ENCODE measurements at places on chromosomes 7 and 10. TPM values are rescaled to one million over a fixed set of nuclear protein-coding genes. Genes with fewer than 3 reads are reported as not detected.

DNA sequence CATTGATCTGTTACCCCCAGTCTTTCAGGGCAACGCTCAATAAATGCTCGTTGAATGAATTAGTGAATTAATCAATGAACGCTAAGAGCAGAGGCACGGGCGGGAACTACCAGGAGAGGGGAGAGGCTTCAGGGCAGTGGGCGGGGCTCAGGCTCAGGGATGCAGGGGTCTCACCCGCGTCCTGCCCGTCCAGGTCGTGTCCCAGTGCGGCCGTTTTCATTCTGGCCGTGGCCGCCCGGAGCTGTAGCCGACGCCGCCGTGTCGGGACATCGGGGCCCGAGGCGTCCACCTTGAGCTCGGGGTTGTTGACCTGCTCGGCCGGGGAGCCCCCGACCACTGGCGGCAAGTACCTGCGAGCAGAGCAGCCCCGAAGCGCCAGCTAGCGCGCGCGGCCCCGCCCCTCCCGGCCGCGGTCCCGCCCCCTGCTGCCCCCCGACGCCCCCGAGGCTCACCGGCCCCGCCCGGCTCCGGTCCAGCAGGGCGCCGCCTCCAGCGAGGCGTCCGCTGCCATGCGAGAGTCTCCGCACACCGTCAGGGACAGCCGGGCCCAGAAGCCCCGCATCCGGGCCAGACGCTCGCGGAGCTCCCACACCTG, 2.8 kb upstream of the GAL3ST4 start:
- DNase-seq: peak; percentile 51

DNA sequence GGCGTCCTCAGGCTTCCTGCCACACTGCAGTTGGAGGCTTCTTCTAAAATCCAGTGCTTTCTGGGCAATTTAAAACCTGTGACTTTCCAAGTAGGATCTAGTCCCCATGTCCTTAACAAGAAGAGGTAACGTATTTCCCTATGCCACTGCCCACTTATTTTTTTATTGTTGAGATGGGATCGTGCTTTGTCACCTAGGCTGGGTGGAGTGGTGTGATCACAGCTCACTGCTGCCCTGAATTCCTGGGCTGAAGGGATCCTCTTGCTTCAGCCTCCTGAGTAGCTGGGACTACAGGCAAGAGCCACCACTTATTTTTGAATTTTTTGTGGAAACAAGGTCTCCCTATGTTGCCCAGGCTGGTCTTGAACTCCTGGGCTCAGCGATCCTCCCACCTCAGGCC, 63.4 kb downstream of the DAGLB start:
- DNase-seq: no peak

DNA sequence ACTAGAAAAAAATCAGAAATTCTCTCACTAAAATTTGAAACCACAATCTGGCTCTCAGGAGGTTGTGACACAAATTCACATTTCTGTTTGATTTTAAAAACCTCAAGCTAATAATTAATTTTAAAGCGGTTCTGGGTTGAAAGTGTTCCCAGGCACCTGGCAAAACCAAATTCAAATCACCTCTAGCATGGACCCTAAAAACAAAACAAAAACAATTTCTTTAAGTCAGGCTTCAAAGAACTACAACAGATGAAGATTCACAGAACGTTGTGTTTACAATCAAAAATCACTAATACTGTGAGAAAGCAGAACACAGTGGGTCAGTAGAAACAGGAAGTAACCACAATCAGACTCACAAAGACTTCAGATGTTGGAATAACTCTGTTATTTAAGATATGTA, 7.2 kb upstream of the RELN start:
- DNase-seq: no peak

- no peak for DNase-seq
Measured at GRCh38 chr7:72476608-72477305, 64.6 kb upstream of the CALN1 start.

DNA sequence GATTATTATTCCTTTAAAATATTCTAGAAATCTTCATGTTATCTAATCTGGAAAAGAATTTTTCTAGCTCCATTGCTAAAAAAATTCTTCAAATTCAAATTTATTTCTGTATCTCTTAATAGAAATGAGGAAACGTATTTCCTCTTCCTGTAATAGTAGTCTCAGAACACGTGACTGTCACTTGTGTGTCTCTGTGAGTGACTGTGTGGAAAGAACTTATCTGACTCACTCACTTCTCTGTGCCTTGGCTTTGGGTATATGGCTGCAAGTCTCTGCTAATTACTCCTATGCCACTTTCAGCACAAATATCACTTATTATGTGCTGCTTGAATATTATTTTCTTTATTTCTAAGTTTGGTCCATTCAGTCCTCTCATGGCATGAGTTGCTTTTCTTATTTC, 132.7 kb downstream of the CNTNAP2 start:
- DNase-seq: no peak

DNA sequence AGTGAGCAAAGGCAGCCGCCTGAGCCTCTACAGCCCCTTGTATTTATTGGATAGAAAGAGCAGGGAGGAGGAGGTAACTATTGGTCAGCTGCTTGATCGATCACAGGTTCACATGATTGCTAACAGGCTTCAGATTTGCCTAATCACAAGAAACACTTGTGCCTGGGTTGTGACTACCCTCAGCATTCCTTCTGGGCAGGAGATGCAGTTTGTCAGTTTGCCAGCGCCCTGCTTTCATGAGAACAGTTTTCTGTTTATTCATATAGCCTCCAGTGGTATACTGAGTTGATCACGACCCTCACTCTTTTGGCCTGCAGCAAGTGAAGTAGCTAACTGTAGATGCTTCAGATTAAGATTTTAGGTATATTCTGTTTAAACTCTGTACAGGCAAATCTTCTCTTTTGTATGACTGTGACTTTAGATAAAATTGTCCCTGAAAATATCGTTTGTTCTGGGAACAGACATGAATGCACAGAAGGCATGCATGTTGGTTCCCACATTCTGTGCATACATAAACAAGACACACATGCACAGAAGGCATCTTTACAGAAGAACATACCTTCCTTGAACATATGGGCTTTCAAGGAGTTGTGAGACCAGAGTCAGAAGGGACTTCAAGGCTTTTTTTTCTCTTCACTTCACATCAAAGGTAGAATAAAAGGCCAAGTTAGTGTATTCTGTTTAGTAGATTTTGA, 422.4 kb upstream of the STEAP1 start:
- no peak for DNase-seq

GRCh38 chr7:17385612-17386011, 87.2 kb downstream of the AHR start:
- no peak for DNase-seq

- no peak for DNase-seq
Measured at GRCh38 chr10:117745301-117745700, 202.8 kb downstream of the EMX2 start.

- no peak for DNase-seq
Measured at GRCh38 chr7:96691702-96692101, 17.9 kb downstream of the SEM1 start.

- no peak for DNase-seq
Measured at GRCh38 chr7:27730112-27730511, 9.8 kb upstream of the TAX1BP1 start.

DNA sequence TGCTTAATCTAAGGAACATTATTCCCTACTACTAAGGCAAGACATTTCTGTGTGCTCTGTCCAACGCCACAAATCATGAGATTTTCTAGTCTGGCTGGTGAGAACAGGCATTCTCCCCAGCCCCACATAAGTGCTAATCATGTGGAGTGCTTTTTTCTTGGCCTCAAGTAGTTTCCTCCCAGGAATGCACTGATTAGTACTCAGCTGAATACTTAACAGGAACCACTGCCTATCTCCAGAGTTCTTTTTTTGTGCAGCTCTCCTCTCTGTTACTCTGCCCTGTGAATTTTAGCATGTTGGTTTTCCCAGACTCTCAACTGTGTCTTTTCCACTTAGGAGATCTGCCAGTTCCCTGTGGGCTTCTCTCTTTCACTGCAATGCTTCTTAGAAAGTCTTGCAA, 1098.5 kb upstream of the LRRTM3 start:
- DNase-seq: no peak

DNA sequence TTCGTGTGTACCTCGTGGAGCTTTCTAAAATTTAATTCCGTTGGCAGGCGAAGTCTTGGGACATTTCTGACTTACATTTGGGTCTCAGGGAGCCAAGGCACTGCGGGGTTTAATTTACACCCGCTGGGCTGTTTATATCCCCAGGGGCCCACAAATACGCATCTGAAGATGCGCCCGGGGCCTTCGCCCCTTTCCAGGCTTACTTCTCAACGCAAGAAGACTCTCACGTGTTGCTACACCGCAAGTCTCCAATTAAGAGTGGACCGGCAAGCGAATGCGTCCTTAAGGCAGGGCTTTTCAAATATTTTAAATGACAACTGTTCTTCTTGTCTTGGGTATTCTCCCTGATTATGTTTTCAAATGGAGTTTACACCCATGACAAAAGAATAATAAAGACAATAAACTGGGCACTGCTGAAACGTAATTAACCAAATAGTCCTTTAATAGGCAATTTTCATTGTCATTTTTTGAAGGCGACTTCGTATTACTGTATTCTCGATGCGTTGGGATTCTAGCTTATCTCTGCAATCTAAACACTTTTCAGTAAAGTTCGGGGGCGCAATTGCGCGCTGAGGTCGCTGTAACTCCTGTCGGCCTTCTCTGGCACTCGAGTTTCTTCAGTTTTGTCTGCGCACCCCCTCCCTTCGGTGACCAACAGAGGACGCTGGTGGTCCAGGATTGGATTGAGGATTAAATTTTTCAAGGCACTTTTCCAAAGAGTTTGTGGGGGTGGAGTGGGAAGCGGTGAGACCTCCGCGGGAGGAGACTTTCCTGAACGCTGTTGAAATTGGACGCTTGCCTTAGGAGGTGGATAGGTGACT, 837 bp upstream of the IGFBP3 start:
- no peak for DNase-seq

- DNase-seq: no peak
Measured at GRCh38 chr10:130023454-130024230, 59.6 kb upstream of the EBF3 start.

DNA sequence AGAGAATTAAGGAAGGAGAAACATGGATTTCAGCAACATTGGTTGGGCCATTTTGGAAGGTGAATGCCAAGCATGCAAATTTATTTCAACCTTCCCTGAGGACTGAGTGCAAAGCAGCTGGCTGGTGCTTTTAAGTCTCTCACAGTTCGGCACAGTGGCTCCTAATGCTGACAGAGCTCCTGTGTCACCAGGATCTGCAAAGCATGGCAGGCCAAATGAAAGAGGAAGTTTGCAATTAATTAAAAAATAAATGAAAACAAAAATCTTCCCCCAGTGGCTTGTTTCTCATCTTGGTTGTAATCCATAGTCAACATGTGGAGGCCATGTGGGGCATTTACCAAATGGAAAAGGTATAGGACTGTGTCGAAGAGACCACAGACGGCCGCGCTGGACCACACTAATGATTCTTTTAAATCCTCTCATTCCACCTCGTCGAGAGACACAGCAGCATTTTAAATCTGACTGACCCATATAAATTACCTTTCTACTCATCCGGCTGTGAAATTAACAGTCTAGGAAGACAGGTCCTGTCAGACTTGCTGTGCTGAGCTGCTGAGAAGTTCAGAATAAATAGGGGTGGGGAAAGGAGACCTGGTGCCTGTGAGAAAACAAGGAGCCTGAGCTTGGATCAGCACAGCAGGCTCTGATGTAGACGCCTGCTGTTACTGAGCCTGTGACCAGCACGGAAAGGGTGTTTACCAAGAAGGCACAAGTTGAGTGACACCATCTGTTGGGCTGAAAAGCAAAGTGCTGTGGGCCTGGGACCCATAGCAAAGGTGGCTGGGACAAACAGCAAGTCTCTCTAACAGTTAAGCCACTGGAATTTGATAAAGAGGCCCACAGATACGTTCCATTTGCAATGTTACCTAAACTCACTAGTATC, 136.0 kb upstream of the COL1A2 start:
- DNase-seq: no peak

GRCh38 chr10:101322266-101323108, 31.5 kb upstream of the BTRC start:
- no peak for DNase-seq

- no peak for DNase-seq
Measured at GRCh38 chr10:45460235-45460878, 86.3 kb downstream of the ALOX5 start.

DNA sequence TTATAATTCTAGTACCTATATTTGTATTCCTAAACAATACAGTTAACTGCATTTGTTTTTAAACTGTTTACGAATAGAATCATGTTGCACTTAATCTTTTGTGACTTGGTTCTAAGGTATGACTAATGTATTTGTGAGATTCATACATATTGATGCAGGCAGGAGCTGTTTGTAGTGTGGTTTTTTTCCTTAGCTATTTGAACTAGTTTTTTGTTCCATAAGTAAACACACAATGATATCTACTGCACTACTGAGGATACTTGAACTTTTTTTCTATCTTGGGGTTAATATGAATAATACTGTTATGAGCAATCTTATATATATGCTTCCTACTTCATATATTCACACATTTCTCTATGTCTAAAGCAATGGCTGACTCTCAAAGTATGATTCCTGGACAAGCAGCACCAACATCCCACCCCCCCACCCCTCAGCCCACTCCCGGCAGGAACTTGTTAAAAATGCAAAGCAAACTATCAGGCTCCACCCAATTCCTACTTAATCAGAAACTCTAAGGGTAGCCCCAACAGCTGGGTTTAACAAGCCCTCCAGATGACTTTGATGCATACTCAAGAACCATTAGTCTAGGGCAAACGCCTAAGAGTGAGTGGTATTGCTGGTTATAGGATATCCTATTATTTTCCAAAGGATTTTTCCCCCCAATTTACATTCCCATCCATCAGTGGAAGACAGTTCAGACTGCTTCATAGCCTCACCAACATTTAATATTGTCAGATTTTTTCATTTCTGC, 25.8 kb downstream of the BRAF start:
- DNase-seq: no peak

DNA sequence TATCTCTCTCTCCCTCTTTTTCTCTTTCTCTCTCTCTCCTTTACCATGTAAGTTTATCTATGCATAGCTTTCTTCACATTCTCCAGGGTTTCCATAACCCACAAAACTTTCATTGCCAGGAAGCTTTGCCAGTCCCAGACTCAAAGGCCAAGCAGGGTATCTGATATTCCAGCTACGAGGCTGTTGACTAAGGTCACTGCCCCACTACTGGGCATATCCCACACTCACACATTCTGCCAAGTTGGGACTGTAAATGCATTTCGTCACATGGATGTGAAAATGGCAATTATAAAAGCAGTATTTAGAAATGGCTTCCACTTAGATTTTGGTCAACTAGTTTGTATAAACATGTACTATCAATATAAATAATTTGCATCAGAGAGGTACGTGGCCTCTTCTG, 43.3 kb upstream of the SEPTIN7 start:
- no peak for DNase-seq

- no peak for DNase-seq
Measured at GRCh38 chr7:47502240-47502877, 79.6 kb downstream of the TNS3 start.

GRCh38 chr10:24435374-24435773, 226.4 kb downstream of the KIAA1217 start:
- no peak for DNase-seq

ERCC6 gene
- total RNA-seq: 20.6 TPM

BAMBI gene
- total RNA-seq: 0.18 TPM

GPRIN2 gene
- not detected for total RNA-seq

PDE6C gene
- not detected for total RNA-seq

HABP2 gene
- total RNA-seq: not detected

ANK3 gene
- 4.5 TPM for total RNA-seq

EPDR1 gene
- 0.52 TPM for total RNA-seq

LOXL4 gene
- not detected for total RNA-seq

ZNF365 gene
- total RNA-seq: not detected

SLC18A2 gene
- not detected for total RNA-seq

CCDC3 gene
- not detected for total RNA-seq
